ENCODE measurements at places on chromosomes 16 and 17.

DNA sequence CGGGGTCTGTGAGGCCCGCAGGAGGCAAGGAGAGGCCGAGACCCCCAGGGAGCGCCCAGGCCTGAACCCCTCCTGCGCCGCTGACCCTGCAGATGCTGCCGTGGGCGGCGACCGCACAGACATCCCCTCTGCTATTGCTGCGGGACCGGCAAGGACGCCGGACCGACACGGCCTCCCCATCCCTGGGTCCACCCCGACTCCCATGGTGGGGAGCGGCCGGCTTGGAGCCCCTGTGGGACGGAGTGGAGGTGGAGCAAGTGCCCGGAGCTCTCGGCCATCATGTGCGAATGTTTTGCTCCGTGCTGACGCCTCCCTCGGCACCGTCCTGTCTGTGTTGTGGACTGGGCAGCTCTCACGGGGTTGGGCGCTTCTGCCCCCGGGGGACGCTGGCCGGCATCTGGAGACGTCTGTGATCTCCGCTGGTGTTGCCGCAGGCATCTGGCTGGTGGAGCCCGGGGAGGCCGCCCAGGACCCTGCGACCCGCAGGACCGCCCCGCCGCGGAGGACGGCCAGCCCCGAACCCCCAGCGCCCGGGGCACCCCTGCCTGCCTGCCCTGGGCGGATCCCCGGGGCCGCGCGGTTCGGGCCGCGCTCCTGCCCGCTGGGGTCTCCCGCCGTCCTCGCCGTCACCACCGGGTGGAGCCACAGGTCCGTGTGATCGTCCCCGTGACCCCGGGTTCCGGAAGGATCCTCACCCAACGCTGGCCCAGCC is 12.8 kb upstream of the GNG13 start:
- no peak for DNase-seq

GRCh38 chr17:32588982-32589381 is 102.2 kb downstream of the CDK5R1 start:
- no peak for DNase-seq

- DNase-seq = no peak
Observed at GRCh38 chr17:4587803-4588202, 3.5 kb downstream of the SMTNL2 start.

- no peak for DNase-seq
Observed at GRCh38 chr17:41691031-41691777, 2.5 kb downstream of the EIF1 start.

GRCh38 chr16:3569851-3570250 is 7.4 kb downstream of the NLRC3 start:
- DNase-seq = no peak

GRCh38 chr17:47875011-47875985 is 20.7 kb upstream of the SP2 start:
- no peak for DNase-seq

DNA sequence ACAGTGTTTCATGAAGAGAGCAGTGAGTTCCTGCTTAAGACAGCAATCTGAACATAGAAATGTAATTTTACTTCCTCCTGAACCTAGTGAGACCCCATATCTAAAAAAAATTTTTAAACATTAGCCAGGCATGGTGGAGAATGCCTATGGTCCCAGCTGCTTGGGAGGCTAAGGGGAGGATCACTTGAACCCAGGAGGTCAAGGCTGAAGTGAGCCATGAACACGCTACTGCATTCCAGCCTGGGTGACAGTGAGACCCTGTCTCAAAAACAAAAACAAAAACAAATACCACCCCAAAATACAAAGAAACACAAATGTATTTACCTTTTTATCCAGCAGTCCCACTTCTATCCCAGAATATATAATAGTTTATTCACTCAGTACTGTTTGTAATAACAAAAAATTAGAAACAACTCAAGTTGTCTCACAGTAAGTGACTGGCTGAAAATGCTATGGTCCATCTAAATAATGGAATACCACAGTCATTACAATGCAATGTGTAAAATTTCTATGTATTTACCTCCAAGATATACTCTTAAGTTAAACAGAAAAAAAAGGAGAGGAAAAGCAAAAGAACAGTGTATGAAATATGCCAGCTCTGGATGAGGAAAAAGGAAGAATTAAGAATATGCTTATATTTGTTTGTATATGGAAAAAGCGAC is 16.3 kb downstream of the CFDP1 start:
- DNase-seq = no peak

DNA sequence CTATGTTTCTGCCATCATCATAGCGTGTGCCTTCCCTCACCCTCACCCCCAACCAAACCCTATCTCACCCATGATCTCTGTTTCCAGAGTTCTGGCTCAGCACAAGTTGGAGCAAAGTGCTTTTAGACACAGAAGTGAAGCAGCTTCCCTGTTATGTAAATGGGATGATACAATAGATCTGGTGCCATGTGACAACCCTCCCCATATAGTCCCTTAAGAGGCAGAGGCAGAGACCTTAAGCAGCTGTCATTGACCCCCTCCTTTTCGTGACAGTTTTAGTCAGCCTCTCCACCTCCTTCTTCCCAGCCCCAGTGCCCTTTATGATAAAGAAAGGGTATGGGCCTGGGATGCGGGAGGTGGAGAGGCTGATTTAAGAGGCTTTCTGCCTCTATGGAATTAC is 40.3 kb upstream of the MED13 start:
- DNase-seq = no peak

All from NK-92 treated with Interleukin-12 subunit alpha and Interleukin-12 subunit beta, amount 100 ng/mL, for 24 hours (cell line).